ENCODE measurements at places on chromosomes 1 and 21. TPM values are rescaled to one million over a fixed set of nuclear protein-coding genes. Genes with fewer than 3 reads are reported as not detected.

The CFHR2 gene
- polyA plus RNA-seq = not detected

GRCh38 chr1:56142301-56142700 lies 437.1 kb downstream of the PLPP3 start:
- peaks cover 32% of the 10 kb centered on the region for H3K4me1 ChIP-seq
- DNase-seq = peak; percentile 93
- H3K27me3 ChIP-seq = no peaks in the 10 kb centered on the region
- H3K27ac ChIP-seq = peak overlapping the region; percentile 93
- H3K4me3 ChIP-seq = no peak overlapping the region

DNA sequence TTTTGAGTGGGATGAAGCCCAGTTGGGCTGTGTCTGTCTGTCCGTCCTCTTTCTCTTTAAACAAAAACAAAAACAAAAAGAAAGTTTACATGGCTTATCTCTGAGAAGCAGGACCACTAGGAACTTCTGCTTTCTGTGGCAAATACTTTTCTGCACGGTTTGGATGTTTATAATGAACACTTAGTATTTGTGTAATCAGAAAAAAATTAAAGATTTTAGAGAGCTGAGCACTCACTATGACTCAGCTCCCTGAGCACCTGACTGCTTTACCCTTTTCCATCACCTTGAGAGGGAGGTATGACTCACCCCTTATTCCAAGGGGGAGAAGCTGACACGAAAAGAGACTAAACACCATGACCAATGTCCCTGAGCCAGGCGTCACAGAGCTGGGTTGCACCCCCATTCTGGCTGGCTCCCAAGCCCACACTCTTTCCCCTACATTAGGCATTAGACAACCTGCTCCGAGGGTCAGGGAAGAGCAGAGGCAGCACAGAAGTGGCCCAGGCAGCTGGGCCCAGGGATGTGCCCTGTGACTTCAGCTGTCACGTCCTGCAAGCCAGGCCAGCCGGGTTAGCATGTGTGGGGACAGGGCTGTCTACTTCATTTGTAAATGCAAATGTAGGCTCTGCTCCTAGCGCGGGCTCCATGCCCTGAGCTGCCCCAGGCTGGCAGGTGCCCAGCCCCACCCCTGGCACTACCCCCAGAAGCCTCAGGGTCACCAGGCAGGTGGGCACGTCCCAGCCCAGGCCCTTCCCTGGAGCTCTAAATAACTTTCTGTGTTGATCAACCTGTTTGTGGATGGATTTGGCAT lies 30.4 kb downstream of the RAP1GAP start:
- H3K4me1 ChIP-seq = peaks cover 13% of the 10 kb centered on the region
- H3K27ac ChIP-seq = no peak overlapping the region
- H3K4me3 ChIP-seq = no peak overlapping the region
- no peak for DNase-seq

The KRTAP12-2 gene
- not detected for polyA plus RNA-seq

DNA sequence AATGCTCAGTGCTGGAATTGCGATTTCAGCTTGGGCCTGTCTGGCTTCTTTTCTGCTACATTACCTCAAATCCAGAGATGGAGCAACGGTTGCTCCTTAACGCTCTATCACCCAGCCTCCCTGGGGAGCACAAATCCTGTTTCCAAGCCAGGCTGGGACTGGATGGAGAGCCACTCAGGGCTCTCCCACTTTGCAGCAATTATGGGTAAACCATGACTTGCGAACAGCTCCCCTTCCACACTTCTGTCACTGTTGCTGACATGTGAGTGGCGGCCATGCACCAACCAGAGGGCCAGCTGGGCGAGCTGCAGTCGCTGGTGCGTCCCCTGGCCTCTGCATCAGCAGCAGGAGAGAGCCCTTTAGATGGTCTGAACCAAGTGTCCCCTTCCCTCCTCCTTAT lies 65.1 kb upstream of the RAB4A start:
- H3K4me3 ChIP-seq = no peak overlapping the region
- no peaks in the 10 kb centered on the region for H3K36me3 ChIP-seq
- no peak for DNase-seq
- H3K27ac ChIP-seq = no peak overlapping the region

The CYYR1 gene
- 6.4 TPM for polyA plus RNA-seq

DNA sequence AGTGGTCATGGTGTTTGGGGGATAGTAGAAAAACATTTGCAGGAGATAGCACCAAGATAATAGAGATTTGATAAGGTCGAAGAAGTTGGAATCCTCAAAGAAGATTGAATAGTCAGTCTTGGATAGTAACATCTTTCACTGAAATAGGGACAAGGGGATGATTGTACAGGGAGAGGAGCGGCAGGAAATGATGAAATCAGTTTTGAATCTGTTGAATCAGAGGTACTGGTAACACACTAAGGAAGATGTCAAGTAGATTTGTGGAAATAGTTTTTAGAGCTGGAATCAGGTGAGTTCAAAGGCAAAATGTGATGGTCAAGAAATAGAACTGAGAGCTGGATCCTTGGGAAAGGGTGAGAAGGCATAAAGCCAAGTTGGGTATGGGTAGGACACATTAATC lies 26.5 kb downstream of the CAP1 start:
- no peak for DNase-seq
- peaks cover 89% of the 10 kb centered on the region for H3K36me3 ChIP-seq
- no peaks in the 10 kb centered on the region for H3K4me1 ChIP-seq
- no peaks in the 10 kb centered on the region for H3K27me3 ChIP-seq
- H3K4me3 ChIP-seq = no peak overlapping the region

DNA sequence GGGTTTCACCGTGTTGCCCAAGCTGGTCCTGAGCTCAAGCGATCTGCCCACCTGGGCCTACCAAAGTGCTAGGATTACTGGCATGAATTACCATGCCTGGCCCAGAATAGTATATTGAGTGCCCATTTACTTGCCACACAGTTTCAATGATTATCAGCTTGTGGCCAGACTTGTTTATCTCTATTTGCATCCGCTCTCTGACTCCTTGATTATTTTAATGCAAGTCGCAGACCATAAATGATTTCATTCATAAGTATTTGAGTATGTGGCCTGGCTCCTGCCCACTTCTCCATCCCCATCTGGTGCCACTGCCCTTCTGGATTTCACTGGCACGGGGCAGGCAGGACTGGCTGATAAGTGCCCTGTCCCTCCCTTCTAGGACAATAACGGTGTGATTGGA lies 18.2 kb upstream of the TRNAU1AP start:
- H3K4me1 ChIP-seq = no peaks in the 10 kb centered on the region
- DNase-seq = no peak
- no peaks in the 10 kb centered on the region for H3K27me3 ChIP-seq
- peaks cover 64% of the 10 kb centered on the region for H3K36me3 ChIP-seq
- H3K4me3 ChIP-seq = no peak overlapping the region

DNA sequence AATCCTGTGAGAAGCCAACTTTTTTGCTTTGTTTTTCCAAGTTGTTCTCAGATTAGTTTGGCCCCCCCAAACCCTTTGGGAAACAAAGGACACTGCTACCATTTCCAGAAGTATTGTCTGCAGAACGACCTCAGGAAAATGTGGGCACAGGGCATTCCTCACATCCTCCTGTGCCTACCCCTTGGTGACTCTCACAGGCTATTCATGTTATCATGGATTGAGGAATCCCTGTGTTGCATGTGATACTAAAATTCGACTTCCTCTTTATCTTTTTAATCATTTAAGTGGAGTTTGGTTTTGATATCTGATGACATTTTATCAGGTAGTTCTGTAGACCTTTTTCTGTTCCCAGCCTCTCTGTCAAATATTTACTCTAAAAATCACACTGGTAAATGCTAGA lies 184.5 kb downstream of the FASLG start:
- no peak overlapping the region for H3K4me3 ChIP-seq
- no peak for DNase-seq
- H3K27me3 ChIP-seq = no peaks in the 10 kb centered on the region
- no peaks in the 10 kb centered on the region for H3K4me1 ChIP-seq
